ENCODE measurements at places on chromosomes 4 and X. TPM values are rescaled to one million over a fixed set of nuclear protein-coding genes. Genes with fewer than 3 reads are reported as not detected.

DCK gene
- 37.0 TPM for total RNA-seq

TREX2 gene
- 0.74 TPM for total RNA-seq

SPARCL1 gene
- not detected for total RNA-seq

ANK2 gene
- total RNA-seq = 0.82 TPM

F8A2 gene
- not detected for total RNA-seq

PHEX gene
- 2.1 TPM for total RNA-seq

RTL3 gene
- total RNA-seq = not detected

TRPC3 gene
- 1.0 TPM for total RNA-seq
